ENCODE measurements at places on chromosomes 3 and 15. TPM values are rescaled to one million over a fixed set of nuclear protein-coding genes. Genes with fewer than 3 reads are reported as not detected.

- no peak for DNase-seq
These were observed 33.1 kb upstream of the PARL start for GRCh38 chr3:183917776-183918175.

GRCh38 chr15:53193149-53193548, 403.0 kb upstream of the ONECUT1 start:
- no peak for DNase-seq

VGLL3 gene
- polyA plus RNA-seq: 0.65 TPM

TMEM44 gene
- 6.5 TPM for polyA plus RNA-seq

GRCh38 chr3:127068871-127069270, 86.0 kb downstream of the PLXNA1 start:
- no peak for DNase-seq

GRCh38 chr3:112001526-112001925, 2.8 kb downstream of the TAGLN3 start:
- DNase-seq: no peak

GRCh38 chr15:88275804-88276203, 19.3 kb upstream of the NTRK3 start:
- no peak for DNase-seq

DNA sequence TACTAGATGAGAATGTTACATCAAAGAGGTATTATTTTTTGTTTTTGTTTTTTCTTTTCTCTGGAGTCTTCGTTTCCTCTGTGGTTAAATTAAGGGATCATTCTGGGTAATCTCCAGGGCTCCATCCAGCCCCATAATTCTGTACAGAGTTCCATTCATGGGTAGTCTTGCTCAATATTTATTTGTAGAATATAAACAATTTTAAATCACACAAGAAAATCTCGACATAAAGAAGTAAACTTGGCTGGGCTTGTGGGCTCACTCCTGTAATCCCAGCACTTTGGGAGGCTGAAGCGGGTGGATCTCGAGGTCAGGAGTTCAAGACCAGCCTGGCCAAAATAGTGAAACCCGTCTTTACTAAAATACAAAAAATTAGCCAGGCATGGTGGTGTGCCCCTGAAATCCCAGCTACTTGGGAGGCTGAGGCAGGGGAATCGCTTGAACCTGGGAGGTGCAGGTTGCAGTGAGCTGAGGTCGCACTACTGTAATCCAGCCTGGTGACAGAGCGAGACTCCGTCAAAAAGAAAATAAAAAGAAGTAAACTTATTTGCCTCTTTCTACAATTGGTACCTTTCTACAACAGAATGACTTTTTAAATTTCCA, 166.8 kb upstream of the TGFBR2 start:
- no peak for DNase-seq

STRIT1 gene
- 12.0 TPM for polyA plus RNA-seq

DNA sequence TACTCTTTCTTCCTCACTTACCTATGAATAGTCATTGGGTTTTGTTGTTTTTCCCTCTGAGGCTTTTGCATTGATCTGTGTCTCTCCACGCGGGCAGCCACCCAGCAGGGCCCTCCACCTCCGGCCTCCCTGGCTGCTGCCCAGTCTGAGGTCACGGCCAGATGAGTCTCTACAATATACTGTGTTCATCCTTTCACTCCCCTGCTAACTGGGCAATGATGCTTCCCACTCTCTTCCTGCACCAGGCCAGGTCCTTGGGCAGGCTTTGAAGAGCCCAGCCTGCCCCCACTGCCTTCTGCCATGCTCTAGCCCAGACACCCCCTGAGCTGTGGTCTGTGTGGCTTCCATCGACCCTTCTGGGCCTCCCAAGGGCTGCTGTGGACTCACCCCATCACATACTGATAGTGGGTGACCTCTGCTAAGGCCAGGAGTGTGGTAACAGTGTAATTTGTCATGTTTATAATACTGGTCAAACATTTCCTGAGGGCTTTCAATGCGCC, 18.0 kb downstream of the PDIA5 start:
- no peak for DNase-seq

DNA sequence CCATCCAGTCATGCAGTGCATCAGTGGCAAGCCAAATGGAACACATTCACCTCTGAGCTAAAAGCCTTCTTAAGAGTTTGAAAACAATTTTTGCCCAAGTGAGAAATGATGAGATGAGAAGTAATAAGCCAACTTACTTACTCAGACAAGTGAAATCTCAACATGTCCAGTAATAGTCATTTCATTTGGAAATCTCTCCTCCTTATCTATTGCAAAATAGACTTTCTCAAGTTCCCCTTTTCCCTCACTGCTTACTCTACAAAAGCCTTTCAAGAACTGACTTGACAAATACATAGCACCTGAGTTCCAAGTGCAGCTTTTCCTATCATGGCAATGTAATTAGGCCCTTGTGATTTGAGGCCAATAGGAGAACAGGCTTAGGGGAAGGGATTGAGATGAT, 282.3 kb downstream of the SLC9A9 start:
- no peak for DNase-seq

GRCh38 chr15:57198654-57199291, 177.5 kb upstream of the CGNL1 start:
- no peak for DNase-seq

DNA sequence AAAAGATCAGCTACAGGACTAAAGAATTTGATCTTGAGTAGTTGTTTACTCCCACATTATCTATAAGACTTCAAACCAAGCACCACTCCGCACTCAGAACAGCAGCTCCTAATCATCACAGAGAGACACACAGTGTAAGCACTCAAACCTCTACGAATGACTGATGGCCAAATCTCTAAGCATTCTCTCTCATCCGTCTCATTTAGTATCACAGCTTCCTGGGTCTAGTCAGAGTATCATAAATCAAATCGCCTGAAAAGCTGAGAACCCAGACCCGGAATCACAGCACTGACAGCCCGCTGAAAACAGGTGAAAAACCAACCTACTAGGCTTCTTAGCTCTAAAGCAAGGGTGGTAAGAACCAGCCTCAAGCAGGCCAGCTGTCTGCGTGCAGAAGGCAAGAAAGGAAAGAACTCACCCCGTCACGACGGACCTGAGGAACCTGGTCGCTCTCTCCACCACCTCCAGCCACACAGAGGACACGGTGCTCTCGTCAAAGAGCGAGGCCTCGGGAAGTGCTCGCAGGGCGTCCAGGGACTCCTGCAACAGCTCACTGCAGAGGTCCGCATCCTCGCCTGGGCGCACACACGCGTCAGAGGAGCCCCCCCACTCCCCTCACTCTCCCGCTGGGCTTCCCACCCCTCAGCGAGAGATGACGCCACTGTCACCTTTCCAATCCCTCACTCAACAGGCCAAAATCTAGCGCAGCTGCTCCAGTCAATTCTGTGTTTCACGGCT, 47.9 kb downstream of the HERC2 start:
- DNase-seq: no peak

ALDH1L1 gene
- polyA plus RNA-seq: 13.4 TPM

All from heart left ventricle (tissue), 16 donors.